Caco-2 (cell line): ENCODE measurements at places on chromosomes 11 and 22. TPM values are rescaled to one million over a fixed set of nuclear protein-coding genes. Genes with fewer than 3 reads are reported as not detected.

DNA sequence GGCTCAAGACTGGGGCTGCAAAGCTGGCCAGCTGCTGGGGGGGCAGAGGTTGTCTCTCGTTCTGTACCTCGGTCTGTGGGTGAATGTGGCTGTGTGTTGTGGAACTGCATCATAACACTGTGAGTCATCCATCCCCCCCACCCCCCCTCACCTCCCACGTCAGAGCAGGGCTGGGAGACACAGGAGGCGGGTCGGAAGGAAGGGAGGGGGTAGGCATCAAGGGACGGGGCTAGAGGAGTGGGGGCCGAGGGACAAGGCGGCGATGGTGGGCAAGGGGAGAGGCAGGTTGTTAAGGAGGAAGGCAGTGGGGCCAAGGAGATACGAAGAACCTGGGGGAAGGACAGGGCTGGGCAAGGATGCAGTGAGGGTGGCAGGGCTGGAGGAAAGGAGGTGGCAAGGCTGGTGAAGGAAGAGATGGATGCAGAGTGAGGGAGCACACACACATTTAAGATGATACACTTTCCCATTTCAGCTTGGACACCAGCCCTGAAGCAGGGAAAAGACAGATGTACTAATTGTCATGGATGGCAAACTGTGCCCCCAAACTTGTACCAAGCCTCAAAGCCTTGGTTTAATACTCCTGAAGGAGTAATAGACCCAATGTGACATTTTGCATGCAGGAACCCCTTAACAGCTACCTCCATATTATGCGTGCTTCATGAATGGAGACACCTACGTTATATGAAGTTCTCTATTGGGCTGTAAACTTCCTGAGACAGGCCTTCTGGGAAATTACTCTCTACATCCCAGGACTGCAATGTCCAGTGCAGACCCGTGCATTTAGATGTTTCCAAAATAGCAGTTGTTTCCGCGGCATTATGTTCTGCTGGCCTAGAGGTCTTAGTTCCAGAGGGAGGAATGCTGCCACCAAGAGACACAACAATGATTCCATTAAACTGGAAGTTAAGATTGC is at the start of gene YPEL4:
Gene YPEL4, minus strand, starts transcription at position 87 of the 913 bp plus-strand sequence. CDS start 2,805 bp downstream, outside the sequence.
- no peak for DNase-seq

Gene OR5AP2
- not detected in 2 replicates for total RNA-seq

Gene RTN4RL2
- 5.5 and 5.6 TPM in 2 replicates for total RNA-seq

DNA sequence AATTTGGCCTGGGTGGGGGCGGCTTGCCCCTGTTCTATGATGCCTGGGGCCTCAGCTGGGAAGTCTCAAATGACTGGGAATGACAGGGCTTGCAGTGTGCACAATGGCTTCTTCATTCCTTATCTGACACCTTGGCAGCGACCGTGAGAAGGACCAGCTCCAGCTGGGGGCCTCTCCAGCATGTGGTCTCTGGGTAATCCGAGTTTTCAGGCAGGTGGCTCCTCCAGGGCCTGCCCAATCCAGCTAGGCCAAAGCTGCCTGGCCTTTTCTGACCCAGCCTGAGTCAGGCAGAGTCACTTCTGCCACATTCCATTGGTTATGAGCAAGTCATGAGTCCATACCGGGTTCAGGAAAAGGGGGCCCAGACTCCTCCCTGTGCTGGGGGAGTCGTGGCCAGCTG is 646.0 kb downstream of the OPCML start:
- DNase-seq = no peak

Gene MMP1
- total RNA-seq = 15.7 and 37.6 TPM in 2 replicates

DNA sequence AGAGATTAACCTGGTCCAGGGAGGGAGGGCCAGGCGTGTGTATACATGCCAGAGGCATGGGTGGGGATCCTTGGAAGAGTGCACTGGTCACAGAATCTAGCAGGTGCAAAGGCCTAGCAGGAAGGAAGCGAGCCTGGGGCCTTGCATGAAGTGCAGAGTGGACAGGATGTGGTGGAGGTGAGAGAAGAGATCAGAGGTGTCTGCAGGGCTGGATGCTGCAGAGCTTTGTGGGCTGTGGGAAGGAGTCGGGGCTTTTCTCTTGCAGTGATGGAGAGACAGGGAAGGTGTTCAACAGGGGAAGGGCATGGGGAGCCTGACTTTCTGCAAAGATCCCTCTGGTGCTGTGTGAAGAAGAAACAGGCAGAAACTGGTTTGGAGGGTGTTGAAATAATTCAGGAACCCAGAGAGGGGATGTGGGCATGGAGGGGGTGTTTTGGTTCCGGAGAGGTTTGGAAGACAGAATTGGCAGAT is 2.5 kb upstream of the TPST2 start:
- DNase-seq = no peak

DNA sequence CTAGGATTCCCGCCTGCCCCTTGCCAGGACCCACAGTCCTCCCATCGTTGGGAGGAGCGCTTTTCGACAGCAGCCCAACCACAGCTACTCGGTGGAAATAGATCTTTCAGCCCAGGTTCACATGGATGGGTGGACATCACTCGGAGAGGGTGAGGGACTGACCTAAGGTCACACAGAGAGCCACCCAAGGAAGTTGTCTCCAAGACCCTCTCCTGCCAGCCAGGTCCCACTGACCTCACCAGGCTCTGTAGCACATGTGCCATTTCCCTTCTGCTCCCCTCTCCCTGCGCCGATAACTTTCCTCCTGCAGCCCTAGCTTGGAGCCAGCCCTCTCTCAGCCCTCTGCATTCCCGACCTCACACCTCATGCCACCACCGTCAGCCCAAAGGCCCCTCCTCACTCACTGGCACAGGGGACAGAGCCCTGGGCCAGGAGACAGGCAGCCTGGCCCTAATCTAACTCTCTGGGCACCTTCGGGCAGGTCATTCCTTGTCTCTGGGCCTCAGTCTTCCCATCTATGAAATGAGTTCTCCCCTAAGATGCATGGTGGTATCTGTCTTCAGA is 4.7 kb downstream of the KCNJ4 start:
- DNase-seq = no peak

GRCh38 chr11:45857961-45858474 is 10.7 kb downstream of the CRY2 start:
- DNase-seq = no peak

DNA sequence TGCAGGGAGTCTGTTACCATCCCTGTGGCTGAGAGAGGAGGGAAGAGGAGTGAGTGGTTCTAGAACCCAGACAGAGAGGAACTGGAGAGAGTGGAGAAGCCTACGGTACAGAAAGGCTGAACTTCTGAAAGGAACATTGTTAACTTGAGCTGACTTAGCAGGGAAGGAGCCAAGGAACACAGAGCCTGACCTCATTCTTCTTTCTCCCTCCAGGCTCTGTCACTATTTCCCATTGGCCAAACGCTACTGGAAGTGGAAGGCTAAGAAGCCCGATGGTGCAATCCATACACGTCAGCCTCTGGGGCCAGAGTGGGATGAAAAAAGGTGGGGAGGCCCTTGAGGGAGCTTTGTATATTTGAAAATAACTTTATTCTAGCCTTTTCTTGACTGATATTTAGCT is 16.5 kb upstream of the WT1 start:
- DNase-seq = no peak

GRCh38 chr11:86502137-86502642 is 127.5 kb downstream of the CCDC81 start:
- DNase-seq = no peak

- DNase-seq = no peak
Observed at GRCh38 chr11:7524462-7525235, 10.8 kb downstream of the PPFIBP2 start.

- DNase-seq = no peak
Observed at GRCh38 chr11:31820438-31820818, 9.3 kb upstream of the PAX6 start.
